ENCODE measurements at places on chromosomes 1 and 21.

DNA sequence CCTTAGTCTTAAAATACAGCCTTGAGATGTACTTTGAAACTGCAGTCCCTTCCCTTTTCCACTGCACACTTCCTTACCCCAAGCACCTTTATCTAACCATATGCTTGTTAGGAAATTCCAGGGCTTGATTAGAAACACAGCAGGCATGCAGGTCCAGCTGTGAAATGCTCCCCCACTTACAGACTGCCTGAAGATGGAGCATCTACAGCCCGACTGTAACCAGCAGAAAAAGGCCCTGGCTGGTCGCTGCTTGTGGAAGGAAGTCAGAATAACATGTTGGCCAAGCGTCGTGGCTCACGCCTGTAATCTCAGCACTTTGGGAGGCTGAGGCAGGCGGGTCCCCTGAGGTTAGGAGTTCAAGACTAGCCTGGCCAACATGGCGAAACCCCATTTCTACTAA, 37.2 kb downstream of the VN1R5 start:
- no peak for DNase-seq

- DNase-seq = no peak
These were observed 6.2 kb downstream of the TUFT1 start for GRCh38 chr1:151546011-151546925.

- DNase-seq = no peak
These were observed 141.9 kb downstream of the CLEC20A start for GRCh38 chr1:178354816-178355215.

DNA sequence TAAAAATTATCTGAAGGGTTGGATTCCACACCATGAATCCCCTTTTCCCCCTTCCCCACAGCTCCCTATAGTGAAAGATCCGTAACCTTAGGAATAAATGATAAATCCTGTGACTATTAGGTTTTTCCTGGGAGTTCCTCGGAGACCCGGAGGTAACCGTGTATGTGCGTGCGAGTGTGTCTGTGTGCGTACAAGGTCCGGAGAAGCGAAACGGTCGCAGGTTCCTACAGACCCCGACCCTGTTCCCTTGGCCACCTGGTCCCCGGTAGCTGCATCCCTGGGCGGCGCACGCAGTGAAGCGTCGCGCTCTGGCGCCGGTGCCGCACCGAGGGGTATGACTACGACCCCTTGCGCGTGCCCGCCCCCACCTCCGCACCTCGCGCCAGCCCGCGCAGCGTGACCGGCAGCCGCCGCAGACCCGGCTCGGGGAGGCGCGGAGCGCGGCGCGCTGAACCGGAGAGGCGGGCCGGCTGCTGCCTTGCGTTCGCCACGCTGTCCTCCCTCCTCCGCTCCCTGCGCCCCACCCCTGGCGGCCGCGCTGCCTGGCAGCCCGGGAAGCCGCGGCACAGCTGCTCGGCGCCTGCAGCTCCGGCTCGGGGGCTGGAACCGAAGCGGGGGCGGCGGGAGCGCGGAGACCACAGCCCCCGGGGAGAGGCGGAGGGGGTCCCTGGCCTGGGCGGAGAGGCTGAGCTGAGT, at the start of gene AK5:
TSS of gene AK5 (plus strand) at position 529 of the 696 bp plus-strand sequence. CDS start 295 bp downstream, outside the sequence.
- DNase-seq = no peak

- no peak for DNase-seq
These were observed 72.4 kb downstream of the CASZ1 start for GRCh38 chr1:10724052-10724494.

DNA sequence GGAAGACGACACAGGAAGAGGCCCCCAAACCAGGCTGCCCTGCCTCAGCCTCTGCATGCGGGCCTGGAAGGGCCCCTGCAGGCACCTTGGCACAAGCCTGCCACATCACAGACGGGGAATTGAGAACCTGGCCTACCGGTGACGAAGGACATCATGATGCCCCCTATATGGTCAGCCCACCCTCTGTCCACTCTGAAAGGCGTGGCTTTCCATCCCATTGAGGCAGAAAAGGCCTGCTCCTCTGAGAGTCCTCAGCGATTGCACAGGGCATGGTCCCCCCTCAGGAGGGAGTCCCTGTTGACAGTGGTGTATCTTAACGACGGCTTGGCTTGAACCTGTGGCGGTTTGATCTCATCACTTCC, 11.4 kb downstream of the KRTAP10-1 start:
- DNase-seq = no peak

DNA sequence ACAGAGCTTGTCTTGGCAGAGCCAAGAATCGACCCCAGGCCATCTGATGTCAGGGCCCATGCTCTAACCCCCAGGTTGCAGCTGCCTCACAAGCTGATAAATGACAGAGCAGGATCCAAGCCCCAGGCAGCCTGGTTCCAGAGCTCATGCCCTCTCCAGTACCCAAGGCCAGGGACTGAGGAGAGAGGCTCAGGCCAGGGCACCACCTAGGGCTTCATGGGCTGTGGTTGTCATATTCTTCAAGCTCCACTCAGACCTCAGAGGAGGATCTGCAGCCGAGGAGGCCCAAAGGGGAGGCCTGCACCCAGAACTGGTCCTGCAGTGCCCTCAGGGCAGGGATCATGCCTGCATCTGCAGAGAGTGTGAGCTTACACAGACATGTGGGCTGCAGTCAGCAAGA, 301.1 kb downstream of the MATN1 start:
- DNase-seq = no peak

DNA sequence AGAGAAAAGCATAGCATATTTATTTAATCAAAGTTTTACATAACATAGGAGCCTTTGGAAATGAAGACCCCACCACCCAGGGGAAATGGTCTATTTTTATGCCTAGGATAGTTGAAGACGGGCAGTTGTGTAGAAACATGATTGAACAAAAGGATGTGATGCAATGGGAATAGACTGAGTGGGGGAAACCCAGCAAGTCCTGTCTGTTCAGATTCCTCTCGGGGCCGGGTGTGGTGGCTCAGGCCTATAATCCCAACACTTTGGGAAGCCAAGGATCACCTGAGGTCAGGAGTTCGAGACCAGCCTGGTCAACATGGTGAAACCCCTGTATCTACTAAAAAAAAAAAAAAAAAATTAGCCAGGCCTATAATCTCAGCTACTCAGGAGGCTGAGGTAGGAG, 298.3 kb downstream of the MATN1 start:
- DNase-seq = no peak

- peak; percentile 44 for DNase-seq
These were observed 27.1 kb downstream of the RNF115 start for GRCh38 chr1:145796753-145797152.

DNA sequence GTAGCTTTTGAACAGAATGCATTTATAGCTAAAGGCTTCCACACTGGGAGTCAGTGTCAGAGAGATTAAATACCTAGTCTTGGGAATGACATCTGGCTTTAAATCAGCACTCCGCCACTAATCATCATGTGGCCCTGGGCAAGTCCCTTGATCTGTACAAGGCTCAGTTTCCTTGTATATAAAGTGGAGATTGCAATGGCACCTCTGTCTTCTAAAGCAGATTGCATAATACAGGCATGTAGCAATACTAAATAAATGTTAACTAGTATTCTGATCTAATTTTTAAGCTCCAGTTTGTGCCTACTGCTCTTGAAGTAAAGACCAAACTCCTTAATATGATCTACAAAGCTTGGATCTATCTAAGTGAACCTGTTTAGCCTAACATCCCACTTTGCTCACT, 249.4 kb downstream of the PLPP3 start:
- DNase-seq = no peak

- DNase-seq = peak; percentile 84
These were observed 10.8 kb upstream of the DUSP12 start for GRCh38 chr1:161738627-161739287.

DNA sequence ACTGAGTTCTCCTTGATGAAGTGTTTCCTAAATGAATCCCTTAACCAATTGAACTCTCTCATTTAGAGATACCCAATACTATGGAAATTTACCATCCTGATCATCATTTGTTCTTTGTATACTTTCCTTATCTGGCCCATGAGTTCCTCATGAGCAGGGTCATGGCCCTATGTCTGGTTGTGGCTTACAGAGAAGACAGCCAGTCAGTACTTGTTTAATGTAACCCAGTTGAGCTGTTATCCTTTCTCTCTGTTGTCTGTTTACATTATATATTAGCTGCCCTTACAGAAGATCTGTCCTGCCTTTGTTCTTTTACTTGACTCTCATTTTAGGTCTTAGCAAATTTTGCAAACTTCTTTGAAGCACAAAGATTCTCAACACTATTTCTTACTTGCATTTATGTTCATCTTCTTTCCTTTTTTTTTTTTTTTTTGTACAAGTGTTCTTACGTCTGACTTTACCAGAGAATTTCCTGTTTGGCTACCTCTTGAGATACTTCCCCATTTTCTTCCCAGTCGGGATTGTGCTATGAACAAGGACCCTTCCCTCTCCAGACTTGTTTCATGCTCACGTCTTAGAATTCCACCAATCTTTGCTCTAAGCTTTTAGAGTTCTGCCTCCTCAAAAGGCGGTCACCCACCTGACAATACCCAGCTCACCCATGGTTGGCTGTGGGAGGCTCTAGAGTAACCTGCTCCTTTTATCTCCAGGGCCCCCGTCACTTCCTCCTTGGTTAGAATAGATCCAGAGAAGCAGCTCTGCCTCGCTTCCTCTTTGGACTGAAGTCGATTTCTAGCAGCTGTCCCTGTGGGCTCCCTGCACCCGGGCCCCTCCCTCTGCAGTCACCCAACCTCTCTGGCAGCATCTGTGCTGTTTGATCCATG, 53.6 kb upstream of the RUNX1 start:
- DNase-seq = peak; percentile 93

- DNase-seq = no peak
These were observed 7.2 kb downstream of the MTARC2 start for GRCh38 chr1:220755309-220755708.
